ENCODE measurements at places on chromosomes 2 and 18.

DNA sequence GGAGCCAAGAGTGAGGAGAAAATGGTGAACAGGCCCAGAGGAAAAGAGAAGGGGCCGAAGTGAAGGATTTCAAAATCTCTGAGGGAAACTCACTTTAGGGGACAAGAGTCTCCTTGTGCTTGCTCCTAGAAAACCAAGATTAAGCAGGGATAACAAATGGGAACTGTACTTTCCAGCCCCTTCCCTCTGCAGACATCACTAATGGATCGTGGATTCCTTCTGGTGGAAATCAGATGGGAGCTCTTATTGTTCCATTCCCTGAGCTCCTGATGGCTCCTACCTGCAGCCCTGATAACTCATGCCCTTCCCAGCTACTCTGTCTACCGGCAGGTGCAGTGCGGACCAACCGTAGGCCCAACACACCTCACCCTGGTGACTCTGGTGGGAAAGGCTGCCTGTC is 20.6 kb upstream of the RESP18 start:
- no peak for DNase-seq

- no peak for DNase-seq
Observed at GRCh38 chr2:189446780-189447179, 5.5 kb downstream of the WDR75 start.

DNA sequence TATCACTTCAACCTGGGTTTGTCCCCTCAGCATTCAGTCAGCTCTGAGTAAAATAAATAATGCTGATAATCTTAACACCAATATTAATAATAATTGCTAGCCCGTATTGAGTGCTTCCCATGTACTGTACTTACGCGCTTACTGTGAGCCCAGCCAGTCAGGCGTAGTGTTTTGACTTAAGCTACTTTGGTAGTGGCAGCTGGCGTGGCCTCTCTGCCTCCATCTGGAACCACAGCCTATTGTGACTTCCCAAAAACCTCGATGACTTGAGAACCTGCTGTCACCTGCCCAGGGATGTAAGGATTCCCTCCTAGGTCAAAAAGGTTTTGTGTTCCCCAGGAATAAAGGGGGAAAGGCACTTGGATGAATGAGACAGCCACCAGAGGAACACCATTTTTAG is 53.2 kb downstream of the SUMO1 start:
- DNase-seq: no peak

- DNase-seq: no peak
Observed at GRCh38 chr2:206698811-206699210, 19.4 kb downstream of the DYTN start.

- no peak for DNase-seq
Observed at GRCh38 chr2:15692551-15693377, 101.1 kb downstream of the DDX1 start.

DNA sequence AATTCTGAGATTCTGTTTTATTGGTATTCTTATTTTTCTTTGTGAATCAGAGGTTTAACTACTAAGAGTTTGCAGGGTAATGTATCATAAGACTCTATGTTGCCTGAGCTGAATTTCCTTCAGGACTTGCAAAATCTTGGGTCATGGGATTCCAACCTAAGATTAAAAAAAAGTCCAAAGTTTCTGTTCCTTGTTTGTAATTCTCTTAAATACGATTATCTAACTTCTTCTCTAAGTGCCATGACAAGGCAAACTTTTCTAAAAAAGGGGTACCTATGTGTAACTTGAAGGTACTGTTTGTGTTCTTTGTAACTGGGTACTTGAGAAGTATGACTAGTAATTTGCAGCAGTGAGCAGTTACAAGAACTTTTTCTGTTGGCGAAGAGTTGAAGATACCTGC is 181.3 kb upstream of the ZEB2 start:
- DNase-seq: no peak

DNA sequence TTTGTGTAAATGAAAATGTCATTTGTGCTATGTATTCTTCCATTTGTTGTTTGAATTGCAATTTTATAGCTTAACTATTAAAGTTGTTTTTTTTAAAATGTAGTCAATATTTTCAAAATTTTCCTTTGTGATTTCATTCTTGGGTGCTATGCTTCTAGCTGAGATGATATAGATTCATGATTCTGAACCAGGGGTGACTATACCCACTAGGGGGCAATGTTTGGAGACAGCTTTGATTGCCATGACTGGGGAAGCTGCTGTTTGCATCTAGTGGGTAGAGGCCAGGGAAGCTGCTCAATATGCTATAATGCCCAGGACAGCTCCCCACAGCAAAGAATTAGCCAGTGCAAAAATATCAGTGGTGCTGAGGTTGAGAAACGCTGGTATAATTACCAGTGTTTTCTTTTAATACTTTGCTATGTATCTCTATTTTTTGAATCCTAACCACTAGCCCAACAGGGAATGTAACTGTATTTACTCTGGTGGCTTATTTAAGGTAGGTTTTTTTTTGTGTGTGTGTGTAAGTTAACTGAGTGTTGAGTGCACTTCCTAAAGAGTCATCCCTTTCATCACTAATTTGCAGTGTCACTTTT is 99.7 kb downstream of the MEP1B start:
- peak; percentile 29 for DNase-seq

GRCh38 chr2:114517580-114517979 is 75.1 kb downstream of the DPP10 start:
- no peak for DNase-seq

- no peak for DNase-seq
Observed at GRCh38 chr2:145812165-145812554, 1292.2 kb upstream of the ZEB2 start.

DNA sequence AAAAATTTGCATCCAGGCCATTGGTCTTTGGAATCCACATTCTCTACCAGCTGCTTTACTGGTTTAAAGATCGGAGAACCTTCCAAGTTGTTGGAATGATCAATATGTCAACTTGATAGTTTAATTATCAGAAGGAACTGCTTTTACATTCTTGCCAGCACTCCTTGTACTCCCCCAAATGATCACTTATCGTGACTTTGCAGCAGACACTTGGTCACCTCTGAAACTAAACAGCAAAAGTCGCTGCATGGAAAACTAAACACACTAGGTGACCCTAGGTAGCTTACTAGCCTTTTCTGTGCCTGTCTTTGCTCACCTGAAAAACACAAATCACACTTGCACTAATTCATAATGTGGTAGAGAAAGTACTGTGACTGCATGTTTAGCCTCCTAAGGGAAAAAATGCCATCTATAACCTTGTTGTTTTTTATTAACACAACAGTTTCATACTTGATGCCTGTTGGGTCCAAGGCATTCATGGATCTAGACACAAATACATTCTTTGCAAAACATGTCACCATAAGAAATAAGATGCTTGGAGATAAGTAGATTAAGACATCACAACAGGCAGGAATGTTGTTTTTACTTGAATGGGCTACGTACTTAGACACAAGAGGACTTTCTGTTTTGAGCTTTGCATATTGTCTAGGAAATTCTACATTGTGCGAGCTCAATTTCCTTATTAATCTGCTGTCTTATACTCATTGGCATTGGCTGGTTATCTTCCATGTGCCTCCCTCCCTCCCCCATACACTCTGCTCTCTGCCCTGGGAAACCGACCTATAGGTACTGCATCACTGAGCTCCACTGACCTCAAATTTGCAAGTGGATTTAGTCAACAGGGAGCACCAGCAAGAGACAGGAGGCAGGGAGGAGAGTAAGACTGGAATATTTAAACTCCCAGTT is 219.1 kb upstream of the STK17B start:
- DNase-seq: no peak

- DNase-seq: no peak
Observed at GRCh38 chr2:179417436-179417949, 152.9 kb upstream of the SESTD1 start.

DNA sequence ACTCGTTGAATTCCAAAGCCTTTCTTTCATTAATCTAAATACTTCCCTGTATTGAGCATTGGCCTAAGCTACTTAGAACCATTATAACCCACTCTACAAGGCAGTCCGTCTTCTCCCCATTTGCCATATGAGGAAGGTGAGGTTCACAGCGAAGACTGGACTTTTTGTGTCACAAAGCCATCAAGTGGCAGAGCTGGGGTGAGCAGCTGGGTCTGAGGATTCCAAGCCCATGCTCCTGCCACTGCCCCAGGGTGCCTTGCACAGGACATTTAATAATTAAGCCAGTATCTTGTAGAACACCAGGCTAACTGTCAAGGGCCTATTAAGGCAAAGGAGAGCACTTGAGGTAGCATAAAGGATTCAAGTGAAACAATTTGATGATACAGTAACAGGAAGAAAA is 68.8 kb upstream of the ZNF397 start:
- no peak for DNase-seq

GRCh38 chr18:31645411-31645810 is 39.0 kb downstream of the B4GALT6 start:
- no peak for DNase-seq

DNA sequence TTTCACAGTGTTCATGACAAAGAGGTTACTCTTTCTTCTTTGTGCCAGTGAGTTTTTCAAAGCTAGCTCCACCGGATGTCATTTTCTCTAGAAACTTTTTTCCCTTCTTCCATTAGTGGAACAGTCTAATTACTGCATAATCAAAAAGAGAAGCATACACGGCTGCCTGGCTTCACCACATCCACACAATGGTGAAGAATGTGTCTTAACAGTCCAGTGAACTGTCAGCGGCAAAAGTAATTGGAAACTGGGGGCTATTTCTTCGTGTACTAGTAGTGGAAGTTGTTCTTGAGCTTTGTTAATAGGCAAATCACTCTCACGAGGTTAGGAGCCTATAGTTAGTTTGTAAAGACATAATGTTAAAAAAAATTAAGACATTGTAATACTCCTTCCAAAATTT is 32.9 kb upstream of the PIK3C3 start:
- no peak for DNase-seq

- DNase-seq: no peak
Observed at GRCh38 chr2:2187196-2187595, 143.9 kb downstream of the MYT1L start.

DNA sequence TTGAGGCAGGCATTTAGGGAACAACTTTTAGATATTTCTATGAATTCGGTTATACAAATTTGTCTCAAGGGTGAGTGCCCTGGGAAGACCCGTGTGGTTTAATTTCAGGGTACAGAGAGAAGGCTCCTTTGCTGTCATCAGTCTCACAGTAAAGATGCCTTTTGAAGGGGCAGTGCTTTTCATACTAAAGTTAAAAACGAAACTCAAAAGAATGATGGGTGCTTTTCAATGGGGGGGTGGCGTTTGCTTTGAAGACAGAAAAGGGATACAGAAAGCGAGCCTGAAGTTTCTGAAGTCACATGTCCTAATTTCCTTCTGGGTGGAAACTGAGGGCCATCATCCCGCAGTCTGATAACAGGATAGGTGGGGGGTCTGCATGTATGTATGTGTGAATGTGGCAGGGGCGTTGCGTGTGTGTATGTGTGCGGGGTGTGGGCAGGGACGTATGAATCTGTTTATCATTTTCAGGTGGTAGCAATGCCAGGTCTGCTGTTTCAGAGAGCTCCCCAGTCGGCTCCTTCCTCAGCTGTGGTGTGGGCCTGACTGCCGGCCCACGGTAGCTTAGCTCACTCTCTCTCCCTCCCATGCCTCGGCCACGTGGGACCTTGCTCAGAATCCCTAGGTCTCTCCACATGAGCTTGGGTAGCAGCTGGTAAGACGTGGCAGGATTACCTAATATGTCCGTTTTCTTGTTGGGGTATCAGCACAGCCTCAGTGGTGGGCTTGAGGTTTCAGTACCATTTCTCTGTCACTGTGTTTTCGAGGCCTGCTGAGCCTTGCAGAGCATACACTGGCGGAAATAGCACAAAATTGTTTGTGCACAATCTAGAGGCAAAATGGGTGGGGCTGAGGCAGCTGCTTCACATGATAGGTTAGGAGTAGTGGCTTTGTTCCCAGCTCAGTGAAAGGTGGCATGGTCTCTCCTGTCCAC is 32.7 kb downstream of the ARHGAP25 start:
- no peak for DNase-seq

DNA sequence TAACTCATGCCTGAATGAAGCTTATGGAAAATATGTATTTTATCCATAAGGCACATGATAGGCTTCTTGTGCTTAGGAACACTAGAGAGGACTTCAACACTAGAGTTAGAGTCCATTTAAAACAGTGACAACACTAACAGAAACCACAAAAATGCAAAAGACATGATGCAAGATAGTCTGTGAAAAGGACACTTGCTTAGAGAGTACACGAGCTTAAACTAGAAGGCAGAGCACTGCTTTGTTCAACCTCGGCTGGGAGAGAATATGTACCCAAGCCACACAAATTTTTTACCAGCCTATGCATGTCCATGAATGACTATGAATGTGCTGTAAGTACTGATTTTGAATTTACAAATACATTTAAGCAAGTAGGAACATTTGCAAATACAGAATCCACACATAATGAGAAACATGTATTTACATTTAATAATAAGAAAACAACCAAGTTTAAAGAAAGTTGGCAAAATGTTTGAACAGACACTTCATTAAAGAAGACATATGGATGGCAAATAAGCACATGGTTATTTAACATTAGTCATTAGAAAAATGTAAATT is 130.6 kb downstream of the SPOPL start:
- no peak for DNase-seq

DNA sequence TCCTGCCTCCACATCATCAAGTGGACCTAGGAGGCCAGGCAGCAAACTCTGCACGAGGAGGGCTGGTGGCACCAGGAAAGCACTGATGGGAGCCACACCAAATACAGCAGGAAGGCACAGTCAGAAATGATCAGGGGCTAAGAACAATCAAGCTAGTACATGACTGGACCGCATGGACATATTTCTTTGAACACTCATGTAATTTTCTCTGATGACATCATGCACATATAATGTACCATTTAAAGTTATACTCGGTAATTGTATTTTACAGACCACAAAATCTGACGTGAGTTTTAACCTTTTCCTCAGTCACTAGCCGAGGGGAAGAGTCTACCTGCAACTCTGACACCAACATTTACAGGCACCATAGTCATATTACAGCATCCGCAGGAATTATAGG is 76.7 kb downstream of the XDH start:
- no peak for DNase-seq

- no peak for DNase-seq
Observed at GRCh38 chr2:20488201-20488641, 41.3 kb downstream of the RHOB start.

Measured in brain pericyte (primary cell).